ENCODE measurements at places on chromosomes 5 and 9.

DNA sequence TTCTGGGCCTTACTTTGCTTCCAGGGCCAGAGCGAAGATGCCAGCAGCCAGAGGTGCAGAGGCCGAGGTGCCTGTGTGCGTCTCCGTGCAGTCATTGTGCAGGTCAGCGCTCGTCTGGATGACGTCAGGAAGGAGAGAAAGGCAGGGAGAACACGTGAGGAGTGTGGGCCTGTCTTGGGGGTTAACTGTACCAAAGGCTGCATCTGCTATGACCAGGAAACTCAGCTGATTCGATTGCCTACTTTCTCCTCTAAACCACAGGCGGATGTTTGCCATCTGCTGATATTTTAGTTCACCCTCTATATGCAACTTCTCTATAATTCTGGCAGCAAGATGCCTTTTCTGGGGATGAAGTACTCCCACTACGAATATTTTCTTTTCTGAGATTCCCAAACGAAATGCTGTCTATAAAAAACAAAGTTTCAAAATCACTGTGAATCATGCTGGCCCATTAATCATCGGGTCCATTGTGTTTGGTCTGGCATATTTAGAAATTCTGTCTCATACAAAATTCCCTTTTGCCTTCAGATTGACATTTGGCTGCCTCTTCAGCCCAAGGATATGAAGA lies 24.8 kb downstream of the PCSK1 start:
- no peak for DNase-seq

DNA sequence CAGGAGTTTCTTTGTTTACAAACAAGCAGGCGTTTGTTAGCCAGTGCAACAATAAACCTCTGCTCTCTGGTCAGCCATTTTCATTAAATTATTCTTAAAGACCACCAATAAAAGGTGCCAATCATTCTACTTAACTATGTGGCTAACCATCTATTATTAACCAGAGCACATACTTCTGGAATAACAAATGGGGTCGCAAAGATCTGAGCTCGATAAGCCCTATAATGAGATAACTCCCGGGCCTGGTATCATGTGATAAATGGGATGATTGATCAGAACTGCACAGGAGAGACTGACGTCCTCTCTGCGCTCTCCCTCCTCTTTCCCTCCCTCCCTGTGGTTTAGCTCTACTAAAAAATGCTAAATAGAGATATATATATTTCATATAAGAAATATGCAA lies 488.2 kb downstream of the NTRK2 start:
- no peak for DNase-seq

DNA sequence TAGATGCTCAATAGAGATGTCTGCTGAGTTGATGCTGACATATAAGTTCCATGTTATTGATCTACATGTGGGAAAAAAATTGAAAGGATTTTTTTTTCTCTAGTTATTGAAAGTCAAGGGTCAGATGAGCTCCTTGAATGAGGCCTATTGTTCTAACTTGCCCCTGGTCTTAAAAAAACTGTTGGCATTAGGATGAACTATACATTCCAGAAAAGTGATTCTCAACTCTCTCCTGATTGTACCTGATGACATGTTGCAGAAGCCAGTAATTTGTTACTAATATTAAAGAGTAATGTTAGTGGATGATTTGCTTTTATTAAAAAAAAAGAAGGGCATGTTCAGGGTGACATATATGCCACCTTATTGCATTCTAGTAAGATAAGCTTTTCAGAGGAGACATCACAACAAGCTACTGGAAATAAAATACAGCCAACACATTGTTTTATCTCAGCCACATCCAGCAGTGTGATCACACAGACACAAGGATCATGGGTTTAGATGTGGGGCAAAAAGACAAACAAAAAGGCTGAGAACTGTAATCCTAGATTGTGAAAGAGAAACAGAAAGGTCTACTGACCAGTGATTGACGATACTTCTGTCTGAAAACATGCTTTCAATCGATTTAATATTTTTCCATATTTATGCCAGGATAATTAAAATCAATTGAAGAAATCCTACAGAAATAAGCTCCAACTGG lies 1314.1 kb upstream of the C9orf72 start:
- no peak for DNase-seq

DNA sequence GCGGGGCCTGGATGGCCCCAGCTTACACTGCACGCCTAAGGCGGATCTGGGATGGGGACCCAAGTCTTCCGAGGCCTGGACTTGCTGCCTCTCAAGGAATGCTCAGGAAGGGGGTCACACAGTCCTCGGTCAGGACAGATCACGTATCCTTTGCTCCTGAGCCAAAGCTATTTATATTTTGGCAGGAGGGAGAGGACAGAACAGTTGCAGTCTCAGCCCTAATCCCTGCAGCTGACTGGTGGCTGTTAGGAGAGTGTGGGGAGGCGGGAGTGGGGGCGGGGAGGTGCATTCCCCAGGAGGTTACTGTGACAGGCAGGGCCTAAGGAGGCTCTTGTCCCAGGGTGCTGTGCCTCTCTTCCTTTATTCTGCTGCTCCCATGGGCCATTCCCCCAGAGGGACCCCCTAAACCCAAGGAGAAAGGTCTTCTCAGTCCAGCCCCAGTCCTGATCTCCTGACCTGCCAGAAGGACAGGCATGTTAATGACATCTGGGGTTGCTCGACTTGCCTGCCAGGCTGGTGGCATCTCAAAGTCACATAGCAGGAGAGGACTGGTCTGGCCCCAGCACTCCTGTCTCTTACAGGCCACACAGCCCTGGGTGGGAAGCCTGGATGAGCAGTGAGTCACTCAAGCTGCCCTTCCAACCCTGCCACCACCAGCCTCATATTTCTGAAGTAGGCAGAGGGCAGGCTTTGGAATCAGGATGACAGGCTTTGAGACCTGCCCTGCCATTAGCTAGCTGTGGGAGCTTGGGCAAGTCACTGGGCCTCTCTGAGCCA lies 51.9 kb downstream of the COL27A1 start:
- peak; percentile 74 for DNase-seq
